ENCODE measurements at places on chromosomes 11 and 22.

- no peak for DNase-seq
These were observed 11.9 kb upstream of the MRTFA start for GRCh38 chr22:40648386-40648785.

GRCh38 chr11:134275534-134276395, at the start of gene GLB1L3:
Gene GLB1L3 (plus strand): TSS chr11:134276379. CDS start chr11:134276741, 362 bp downstream.
- DNase-seq = peak; percentile 76

GRCh38 chr11:97158243-97158642, 768.4 kb downstream of the JRKL start:
- DNase-seq = no peak

DNA sequence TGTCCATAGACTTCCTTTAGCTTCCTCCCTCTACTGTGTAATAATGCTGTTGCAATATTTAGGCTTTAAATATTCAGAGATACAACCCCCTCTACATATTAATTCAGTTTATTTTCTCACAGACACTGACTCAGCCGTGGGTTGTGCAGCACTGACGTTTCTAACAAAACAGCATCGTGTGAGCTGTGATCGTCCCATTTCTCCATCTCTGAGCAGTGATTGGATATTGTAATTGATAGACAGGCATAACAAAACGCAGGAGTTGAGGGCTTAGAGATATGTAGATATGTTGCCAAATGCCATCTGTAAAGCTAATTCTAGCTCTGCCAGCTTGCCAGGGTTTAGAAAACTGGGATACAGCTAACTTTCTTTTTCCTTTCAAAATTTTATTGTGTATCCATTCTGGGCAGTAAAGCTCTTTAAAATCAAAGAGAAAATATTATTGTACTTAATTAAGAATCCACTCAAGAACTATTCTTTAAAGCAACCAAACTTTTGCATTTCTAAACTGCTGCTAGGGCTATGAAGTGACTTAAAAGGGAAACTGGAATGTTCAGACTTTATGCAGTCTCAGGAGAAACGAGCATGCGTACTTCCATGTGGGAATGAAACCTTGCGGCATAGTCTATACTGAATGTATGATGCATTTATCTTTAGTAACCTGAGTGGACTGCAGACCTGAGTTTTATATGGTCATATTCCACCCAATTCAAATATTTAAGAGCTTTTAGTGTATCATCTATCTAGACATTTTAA, 22.7 kb downstream of the BTBD10 start:
- no peak for DNase-seq

All from stimulated activated CD8-positive, alpha-beta memory T cell treated with anti-CD3 and anti-CD28 coated beads, Interleukin-7, amount 100 ng/mL, for 48 hours (primary cell).